Mucosa of descending colon (tissue), 3 donors: ENCODE measurements at places on chromosomes 5 and 9. TPM values are rescaled to one million over a fixed set of nuclear protein-coding genes. Genes with fewer than 3 reads are reported as not detected.

PTRH1 gene
- total RNA-seq, result 10.3 TPM

FAM221B gene
- 0.41 TPM for total RNA-seq

- DNase-seq, result no peak
Observed at GRCh38 chr9:16342246-16343020, 528.0 kb downstream of the BNC2 start.

GRCh38 chr5:111121926-111122325, 29.8 kb downstream of the WDR36 start:
- no peak for DNase-seq

EFNA5 gene
- total RNA-seq, result 12.7 TPM

DNA sequence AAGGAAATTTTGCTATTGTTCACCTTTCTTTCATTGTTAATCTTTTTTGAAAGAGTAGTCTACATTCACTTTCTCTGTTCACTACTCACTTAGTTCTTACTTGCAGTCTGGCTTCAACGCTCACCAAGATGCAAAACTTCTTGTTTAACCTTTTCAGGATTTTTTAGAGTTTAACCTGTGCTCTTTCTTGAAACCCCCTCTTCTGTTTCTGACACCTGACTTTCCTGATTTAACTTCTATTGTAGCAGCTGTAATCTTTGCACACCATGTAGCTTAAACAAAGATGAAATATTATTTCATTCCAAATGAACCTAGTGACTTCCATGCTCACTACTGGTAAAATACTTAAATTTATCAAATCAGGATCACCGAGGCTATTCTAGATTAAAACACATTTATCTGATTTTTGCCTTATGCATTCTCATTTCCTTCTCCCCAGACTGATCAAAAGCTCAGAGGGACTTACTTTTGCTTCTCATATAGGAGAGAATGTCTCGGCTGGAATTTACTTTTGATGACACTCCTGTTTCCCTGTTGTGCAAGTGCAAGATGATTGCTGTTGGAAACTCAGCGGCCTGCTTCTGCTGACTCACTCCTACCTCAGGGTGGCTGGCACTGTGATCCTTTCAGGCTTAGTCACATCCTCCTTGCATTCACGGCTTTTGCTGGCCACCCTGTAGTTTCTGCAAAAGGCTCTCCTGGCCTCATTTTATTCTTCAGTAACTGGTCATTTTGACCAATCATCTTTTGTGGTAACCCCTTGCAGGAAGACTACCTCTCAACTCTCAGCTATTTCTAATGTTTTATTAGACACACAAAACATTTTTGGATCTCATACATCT, 109.3 kb upstream of the IFNE start:
- peak; percentile 3 for DNase-seq

TAF11L5 gene
- not detected for total RNA-seq

RNF183 gene
- total RNA-seq, result 1.4 TPM
